ENCODE measurements at places on chromosomes 7 and 10.

DNA sequence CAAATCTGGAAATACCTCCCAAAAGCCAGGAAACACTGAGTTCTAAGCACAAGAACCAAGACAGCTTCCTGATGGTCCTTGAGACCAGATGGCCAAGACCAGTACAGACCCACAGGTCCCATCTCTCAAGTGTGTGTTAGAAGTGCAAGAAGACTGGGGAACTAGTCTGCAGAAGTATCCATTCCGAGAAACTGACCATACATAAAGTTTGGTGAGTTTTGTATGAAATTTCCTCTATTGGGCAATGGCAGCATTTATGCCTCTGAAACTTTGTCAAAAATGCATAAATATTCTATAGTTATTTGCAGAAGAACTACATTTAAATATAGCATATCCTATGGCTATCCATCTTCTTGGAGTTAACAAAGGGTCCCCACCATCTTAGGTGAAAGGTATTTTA lies 137.5 kb downstream of the LRRN3 start:
- no peak for DNase-seq

- DNase-seq = no peak
Measured at GRCh38 chr10:133372507-133372906, 647 bp downstream of the ECHS1 start.

DNA sequence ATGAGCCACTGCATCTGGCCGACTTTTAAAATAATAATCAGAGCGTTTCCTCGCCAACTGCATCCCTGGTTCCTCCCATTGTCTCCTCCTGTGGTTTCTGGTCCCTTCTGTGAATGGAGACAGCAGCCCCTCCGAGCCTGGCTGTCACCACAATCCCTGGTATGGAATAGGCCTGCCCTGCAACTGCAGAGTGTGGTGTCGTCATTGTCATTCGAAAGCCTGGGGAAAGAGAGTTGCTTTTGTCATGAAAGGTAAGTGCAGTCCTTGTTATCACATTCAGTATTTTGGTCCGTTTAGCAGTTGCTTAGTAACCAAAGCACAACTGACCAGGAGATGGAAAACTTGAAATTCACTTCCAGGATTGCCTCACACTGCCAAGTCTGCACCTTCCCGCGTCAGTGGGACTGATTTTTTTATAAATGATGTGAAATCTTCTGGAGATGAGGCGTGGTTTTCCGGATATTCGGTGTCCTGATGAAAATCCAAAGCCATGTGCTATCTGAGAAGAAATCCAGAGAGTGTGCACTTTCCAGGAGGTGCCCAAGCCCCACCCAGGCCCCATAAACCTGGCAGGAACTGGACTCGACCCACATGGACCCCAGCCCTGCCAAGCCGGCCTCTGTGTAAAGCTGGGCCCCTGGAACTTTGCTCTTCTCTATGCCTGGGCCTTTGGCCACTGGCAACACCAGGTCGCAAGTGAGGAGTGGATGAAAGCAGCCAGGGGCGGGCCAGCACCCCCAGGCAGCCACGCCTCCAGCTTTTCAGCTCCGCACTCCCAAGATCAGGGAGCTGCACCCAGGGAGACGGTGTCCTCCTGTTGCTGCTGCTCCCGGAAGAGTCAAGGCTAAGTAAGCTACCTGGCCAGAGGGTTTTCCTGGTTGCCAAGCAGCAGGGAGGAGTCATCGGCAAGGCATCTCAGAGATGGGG lies 133.7 kb upstream of the SH2B2 start:
- DNase-seq = peak; percentile 21

DNA sequence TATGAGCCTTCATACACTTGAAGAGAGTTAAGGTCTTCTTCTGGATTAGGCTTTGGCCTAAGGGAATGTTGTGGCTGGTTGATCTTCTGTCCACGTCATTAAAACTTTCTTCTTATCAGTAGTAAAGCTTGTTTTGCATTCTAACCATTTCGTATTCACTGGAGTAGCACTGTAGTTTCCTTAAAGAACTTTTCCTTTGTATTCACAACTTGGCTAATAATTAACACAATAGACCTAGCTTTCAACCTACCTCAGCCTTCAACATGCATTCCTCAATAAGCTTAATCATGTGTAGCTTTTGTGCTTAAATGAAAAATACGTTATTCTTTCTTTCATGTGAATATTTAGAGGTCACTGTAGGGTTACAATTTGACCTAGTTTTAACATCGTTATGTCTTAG lies 42.8 kb downstream of the AKR1C8 start:
- no peak for DNase-seq

GRCh38 chr7:132226046-132226956 lies 350.0 kb downstream of the PLXNA4 start:
- no peak for DNase-seq

- no peak for DNase-seq
Measured at GRCh38 chr10:101087376-101087775, 25.6 kb downstream of the KAZALD1 start.

- DNase-seq = no peak
Measured at GRCh38 chr7:98520356-98520951, 96.6 kb upstream of the NPTX2 start.

- no peak for DNase-seq
Measured at GRCh38 chr10:58174831-58175230, 92.9 kb downstream of the IPMK start.

- DNase-seq = no peak
Measured at GRCh38 chr7:39360766-39361165, 205.4 kb upstream of the YAE1 start.

GRCh38 chr10:73894245-73894971 lies 16.5 kb upstream of the PLAU start:
- DNase-seq = peak; percentile 98

GRCh38 chr7:3591944-3592343 lies 290.9 kb downstream of the SDK1 start:
- DNase-seq = no peak

DNA sequence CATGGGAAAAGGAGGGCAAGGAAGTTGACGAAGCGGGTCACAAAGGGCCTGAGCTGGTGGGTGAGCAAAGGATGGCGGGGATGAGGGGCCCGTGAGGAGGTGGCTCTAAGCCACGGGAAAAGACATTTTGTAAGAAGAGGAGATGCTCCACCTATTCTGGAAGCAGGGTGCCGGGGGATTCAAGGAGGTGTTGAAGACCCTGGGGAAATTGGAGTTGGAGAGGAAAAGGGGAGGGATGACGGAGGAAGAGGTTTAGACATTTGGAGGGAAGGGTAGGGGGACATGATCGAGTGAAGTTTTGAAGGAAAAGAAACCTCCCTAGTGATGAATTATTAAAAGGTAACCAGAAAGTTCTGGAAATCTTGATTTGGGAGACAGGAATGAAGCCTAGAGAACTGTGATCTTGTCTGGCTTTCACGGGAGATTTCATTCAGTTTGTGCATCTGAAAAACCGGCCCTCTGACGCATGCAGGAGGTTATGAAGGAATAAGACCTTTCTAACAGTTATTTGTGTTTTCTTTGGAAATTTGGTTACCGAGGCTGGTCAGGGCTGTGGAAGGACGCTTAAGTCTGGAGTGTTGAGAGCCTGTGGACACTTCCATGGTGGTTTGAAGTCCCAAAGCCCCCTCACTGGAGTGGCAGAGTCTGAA lies 1.4 kb downstream of the SMO start:
- DNase-seq = no peak

DNA sequence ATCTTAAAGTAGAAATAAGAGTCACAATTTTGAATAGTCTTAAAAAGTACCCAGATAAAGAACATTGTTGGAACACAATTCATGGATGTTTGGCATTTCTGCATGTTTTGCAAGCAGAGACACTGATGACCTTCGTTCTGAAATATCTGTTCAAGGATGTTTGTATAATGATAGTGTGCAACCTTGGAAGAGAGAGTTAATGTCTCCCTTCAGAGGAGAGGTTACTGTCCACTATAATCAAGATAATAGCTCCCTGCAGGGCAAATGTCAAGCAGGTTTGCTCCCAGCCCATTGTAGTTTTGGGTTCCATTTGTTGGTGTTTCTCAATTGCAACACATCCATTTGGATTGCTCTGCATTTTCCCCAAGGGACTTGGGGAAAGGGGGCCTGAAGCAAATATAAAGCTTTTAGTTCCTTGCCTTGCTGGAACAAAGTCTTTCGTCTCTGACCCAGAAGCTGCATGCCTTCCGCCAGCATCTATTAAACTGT lies 45.2 kb downstream of the COL1A2 start:
- no peak for DNase-seq

DNA sequence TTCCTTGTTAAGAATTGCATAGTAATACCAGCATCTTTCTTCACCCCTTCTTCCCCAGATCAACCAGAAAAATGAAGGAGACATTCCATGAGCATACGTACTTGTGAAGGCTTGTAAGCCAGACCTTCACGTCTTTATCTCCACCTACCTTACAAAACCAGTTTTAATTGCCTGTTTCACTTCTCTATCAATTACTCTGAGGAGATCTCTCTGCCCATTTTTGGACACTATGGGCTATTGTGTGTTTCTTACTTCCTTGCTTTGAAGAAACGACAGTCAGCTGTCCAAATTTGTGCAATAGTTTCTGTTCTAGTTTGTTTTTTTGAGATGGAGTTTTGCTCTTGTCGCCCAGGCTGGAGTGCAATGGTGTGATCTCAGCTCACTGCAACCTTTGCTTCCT lies 349.7 kb upstream of the MBL2 start:
- DNase-seq = no peak

DNA sequence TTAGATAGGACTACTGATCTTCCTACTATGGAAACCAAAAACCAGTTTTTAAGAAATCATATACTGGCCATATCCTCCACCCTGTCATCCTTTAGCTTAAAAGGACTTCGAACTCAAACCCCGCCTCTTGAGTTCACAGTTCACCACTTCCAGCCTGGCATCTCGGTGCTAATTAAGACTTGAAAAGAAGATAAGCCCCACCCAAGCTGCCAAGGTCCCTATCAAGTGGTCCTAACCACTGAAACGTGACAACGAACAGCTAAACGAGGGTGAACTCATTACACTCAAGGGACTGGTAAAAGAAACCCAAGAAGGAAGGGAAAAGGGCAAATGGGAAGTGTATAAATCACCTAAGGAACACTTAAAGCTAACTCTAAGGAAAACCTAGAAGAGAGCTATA lies 16.1 kb downstream of the COL17A1 start:
- no peak for DNase-seq

DNA sequence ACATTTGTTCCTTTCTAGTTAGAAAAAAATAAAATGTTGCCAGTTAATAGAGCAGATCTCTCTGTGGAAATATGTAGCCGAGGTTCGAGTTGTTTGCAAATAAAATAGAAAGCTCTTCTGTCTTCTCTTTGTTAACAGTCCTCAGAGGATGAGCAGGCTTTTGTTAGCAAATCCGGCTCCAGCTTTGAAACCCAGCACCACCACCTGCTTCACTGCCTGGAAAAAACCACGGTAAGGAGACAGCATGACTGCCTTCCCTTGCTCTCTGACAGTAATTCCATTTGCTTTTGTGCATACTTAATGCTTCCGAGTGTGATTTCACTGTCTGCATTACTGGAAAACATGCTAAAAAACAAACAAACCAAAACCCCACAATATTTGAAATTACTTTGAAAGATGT lies 115.6 kb downstream of the TSPAN12 start:
- DNase-seq = no peak

DNA sequence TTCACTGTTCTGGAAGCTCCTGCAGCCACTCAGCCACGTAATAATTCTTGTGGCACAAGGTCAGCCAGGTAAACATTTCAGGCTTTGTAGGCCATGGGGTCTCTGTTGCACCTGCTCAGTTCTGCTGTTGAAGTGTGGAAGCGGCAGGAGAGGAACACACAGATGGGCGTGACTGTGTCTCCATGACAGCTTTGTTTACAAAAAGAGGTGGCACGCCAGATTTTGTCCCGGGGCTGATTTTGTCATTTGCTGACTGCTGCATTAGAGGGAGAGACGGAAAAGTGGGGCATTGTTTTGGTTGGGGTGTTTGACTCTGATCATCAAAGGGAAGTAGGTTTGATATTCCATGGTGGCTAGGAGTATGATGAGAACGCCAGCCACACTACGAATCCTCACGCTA lies 103.1 kb downstream of the PRKAG2 start:
- DNase-seq = no peak

GRCh38 chr10:72889391-72889831 lies 4.1 kb upstream of the OIT3 start:
- DNase-seq = no peak

Measured in ELR (cell line).